ENCODE measurements at places on chromosomes 7 and 10.

DNA sequence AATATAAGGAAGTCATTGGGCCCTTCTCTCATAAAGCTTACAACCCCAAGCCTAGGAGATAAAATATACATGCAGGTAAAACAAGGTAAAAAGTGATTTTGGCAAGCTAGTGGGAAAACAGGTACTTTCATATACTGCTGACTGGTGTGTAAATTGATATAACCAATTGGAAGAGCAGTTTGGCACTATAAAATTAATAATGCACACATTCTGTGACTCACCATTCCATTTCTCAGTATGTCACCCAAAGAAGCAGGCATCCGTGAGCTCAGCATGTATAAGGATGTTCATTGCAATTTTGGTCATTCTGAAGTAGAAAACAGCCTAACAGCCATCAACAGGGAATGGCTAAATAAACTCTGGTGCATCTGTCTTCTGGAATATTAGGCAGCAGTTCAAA is 2.9 kb downstream of the MACROH2A2 start:
- no peak for DNase-seq

- DNase-seq: no peak
Measured at GRCh38 chr7:78398576-78398975, 600.0 kb downstream of the PHTF2 start.

DNA sequence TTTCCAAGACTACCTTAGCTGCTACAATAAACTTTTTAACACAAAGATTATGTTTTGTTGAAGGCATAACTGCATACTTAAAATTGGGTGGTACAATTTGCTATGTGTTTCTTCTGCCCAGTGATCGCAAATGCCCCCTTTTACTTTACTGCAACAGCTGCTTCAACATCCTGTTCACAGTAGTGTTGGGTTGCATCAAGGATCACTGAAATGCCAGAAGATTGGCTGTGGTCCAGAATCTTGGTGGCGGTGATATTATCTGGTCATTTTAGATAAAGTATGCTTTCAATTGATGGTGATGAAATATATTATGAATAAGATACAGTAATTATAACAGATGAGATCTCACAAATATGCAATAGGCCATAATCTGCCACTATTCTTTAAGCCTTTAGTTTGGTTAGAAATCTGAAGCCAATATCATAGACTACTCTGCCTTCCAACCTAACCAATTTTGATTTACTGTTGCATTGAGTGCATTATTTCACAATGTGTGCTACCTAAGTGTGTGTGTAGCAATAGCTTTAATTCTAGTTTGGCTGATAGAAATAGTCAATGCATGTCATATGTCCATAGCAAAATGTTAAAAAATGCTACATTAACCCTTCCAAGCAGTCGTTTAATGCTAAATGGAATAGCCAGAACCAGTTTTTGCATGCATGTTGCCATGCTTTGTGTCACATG is 29.8 kb upstream of the ING3 start:
- no peak for DNase-seq

DNA sequence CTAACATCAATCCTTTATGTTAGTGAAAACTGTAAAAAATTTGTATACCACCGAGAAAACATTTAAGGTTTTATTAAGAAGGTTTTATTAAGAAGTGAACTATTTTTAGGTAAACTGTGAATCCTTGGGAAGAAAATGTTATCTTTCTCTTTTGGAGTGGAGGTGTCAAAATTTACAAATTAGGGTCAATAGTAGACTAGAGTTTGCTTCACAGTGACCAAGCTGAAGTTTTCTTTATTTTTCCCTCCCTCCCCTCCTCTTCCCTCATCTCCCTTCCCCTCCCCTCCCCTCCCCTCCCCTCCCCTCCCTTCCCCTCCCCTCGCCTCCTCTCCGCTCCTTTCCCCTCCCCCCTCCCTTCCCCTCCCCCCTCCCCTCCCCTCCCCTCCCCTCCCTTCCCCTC is 168.8 kb downstream of the CNTNAP2 start:
- no peak for DNase-seq

DNA sequence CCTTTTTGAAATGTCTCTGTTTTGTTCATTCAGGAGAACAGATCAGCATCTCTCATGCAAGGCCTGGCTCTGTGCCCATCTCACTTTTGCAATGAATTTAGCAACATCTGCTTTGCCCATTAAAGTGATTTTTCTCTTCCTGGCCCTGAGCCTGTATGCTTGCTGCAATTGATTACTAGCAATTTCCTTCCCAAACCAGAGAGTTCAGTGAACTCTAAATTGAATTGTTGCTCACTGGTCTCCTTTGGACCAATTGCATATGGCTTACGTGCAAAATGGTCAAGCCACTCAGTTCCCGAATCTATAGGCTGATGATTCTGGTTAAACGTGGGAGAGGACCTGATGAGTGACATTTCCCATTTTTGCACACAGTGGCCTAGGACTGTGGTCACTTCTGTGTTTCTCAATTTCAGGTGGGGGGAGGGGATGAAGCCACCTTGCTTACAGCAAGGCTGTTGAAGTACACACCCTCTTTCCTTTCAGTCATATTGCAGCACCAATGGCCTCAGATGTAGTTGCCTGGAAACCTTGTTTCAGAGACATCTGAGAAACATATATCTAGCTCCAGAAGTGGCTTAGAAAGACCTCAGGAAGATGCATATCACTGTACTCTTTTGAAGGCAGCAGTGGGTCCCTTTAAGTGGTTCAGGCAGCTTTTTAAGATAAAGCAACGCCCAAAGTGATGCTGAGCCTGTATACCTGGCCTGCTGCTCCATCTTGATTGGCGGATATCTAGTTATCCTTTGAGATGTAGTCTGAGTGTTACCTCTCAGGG is 201.4 kb downstream of the PTEN start:
- no peak for DNase-seq

DNA sequence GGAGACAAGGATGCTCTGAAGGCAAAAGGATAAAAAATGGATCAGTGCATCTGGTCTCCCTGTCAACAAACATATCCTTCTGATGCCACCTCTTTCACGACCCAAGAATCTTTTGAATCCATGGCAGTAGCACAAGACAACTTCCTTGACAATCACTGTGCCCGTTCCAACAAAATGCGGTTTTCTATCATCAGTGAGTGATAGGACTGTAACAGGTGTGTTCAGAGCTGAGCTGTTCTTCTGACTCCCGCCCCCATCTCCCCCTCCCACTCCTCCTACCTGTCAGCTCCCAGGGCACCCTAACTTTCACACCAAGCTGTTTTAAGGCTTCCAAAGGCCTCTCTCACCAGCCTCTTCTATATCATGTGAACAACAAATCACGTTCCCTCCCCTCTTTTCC is 74.8 kb downstream of the PARD3 start:
- DNase-seq: no peak

GRCh38 chr7:72069263-72069662 is 342.9 kb downstream of the CALN1 start:
- no peak for DNase-seq

DNA sequence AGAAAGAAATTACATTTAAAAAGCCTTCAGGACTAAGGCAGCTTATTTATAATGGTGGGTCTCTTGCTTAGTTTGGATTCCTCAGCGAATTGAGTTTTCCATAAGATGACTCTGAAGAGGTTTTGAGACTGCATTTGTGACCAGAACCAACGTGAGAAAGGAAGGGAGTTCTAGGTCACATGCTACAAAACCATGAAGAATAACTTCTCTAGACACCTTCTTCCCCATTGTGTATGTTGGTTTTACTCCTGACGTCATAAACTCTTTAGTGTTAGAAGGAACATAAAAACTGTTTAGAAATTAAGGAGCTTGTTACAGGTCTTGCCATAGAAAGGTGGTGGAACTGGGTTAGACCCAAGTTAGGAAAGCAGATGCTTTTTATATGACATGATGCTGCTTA is 11.1 kb downstream of the PTPN12 start:
- DNase-seq: no peak

- no peak for DNase-seq
Measured at GRCh38 chr10:121910673-121911420, 17.0 kb downstream of the ATE1 start.

- DNase-seq: no peak
Measured at GRCh38 chr10:130141460-130141859, 5.3 kb downstream of the GLRX3 start.

GRCh38 chr7:40826411-40827221 is 691.8 kb downstream of the SUGCT start:
- no peak for DNase-seq

DNA sequence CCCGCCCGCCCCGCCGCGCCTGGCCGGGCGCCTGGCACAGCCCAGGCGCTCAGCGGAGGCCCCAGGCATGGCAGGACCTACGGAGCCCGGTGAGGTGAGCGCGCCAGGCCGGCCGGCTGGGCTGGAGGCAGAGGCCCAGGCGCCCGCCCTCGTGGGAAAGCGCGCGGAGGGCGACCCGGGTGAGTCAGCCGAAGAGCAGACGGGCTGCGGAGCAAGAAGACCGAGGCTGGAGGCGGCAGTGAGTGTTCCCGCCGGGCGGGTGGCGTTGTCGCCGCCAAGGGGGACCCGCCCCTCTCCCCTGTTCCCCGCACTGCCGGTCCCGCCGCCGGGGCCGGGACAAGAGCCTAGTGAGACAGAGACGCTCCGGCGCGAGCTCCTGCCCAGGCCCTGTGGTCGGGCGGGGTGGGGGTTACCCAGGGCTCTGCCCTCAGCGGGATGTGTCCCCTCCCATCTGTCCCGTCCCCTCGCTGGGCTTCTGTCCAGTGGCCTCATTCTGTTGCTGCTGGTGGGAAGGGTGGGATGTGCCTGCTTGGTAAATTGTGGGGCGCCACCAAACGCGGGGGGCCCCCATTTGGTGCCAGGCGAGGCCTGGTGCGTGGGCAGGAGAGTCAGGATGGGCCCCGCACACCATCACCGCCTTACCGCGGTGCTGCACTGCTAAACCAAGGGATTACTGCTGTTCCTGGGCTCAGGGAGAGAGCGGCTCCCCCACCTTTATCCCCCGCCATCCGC is 17.0 kb upstream of the NODAL start:
- no peak for DNase-seq

GRCh38 chr7:123795917-123796316 is 47.1 kb upstream of the WASL start:
- no peak for DNase-seq

GRCh38 chr7:66110856-66111255 is 3.8 kb upstream of the CRCP start:
- DNase-seq: no peak

DNA sequence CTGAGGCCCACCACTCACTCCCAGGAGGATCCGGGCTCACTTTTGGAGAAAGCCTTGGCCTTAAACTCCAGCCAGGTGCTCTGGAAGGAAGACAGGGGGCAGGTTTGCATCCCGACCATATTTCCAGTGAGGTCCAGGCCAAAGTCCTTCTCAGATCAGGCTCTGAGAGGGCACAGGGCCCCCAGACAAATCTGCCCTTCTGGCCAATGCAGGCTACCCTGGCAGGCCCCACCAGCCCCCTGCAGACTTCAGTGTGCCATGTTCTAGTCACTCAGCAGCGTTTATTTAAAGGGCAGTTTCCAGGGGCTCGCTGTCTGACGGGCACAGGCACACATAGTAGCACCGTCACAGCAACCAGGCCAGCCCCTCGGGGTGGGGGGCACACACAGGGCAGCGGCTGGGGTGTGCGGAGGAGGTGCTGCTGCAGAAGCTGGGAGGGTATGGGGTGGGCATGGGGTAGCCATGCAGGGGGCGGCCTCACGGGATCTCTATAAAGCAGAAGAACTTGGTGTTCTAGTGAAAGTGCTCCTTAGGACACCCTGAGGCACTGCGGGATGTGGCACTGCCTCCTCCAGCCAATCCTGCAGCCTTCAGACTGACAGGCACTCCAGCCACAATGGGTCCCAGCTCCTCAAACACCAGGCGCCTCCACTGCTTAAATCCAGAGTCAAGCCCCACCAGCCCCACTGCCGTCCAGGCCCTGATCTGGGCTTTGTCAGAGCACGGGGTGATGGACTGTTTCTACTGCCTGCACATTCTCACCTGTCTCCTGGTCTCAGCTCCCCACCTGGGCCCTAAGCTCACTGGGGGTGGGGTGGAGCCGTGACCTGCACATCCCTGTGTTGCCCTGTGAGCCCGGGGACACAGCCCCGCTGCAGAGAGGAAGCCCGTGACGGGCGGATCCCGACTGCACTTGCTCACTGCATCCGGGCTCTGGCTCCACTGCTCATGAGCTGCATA is 9.6 kb upstream of the PYROXD2 start:
- no peak for DNase-seq

DNA sequence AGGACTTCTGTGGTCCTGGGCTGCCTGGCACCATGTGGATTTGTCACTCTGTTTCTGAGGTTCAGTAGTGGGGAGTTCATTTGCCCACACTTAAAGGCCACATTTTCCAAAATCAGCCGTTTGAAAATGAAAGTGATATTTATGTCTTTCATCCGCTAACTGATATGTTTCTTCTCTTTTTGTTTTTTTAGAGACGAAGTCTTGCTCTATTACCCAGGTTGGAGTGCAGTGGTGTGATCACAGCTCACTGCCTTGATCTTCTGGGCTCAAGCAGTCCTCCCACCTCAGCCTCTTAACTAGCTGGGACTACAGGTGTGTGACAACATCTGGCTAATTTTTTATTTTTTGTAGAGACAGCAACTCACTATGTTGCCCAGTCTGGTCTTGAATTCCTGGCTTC is 58.6 kb downstream of the EBLN1 start:
- no peak for DNase-seq

GRCh38 chr10:95474228-95475002 is 86.8 kb downstream of the SORBS1 start:
- no peak for DNase-seq

DNA sequence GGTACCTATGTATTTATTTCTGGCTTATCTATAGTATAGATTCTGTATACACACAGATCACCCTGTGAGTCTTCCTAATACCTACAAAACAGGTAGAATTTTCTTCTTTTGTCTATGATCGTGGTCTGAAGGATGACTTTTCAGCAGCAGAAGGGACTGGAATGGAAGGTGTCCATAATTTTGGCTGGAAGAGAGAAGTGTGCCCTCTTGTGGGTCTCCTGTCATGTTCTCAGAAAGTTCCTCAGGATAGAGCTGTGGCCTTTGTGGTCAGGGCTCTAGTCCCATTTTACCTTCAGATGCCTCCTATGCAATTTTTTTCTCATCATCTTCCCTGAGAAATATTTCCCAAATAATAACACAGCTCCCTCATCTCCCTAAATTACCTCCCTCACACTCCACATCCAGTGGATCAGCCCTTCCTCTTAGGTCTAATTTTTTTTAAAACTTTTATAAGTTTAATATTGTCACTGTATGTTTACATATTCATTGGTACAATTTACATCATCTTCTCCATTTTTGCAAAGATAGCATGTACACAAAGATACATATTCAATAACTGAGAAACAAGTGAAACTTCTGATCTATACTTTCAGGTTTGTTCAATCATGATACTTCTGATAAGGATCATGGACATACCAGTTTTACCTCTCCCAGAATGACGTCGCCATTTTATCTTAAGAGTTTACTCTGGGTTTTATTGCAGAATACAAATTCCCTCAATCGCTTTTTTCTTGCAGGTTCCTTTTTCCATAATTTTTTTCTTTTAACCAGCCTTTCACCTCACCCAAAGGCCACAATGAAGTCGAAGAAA is 112.7 kb downstream of the REEP3 start:
- DNase-seq: no peak

- DNase-seq: no peak
Measured at GRCh38 chr10:11205030-11205772, 187.5 kb downstream of the CELF2 start.

DNA sequence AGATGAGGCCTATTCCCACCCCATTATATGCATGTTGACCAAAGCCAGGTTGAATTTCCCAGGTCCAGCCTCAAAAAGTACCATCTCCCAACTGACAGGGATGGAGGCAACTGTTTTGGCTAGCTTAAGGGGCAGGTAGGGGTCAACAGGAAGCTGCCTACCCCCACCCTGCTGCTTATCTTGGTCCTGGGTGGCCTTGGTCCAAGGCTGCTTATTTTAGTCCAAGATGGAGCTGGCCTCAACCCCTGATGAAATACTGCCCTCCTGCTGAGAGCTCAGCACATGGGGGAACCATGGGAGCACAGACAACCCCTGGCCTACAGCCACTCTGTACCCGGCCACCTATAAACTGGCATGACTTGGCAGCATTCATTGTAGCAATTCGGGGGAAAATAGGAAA is 23.1 kb downstream of the MYO1G start:
- no peak for DNase-seq

Measured in stimulated activated CD8-positive, alpha-beta memory T cell treated with anti-CD3 and anti-CD28 coated beads, Interleukin-4, amount 100 ng/mL, for 1 hour (primary cell).